ENCODE measurements at places on chromosomes 7 and 10. TPM values are rescaled to one million over a fixed set of nuclear protein-coding genes. Genes with fewer than 3 reads are reported as not detected.

DNA sequence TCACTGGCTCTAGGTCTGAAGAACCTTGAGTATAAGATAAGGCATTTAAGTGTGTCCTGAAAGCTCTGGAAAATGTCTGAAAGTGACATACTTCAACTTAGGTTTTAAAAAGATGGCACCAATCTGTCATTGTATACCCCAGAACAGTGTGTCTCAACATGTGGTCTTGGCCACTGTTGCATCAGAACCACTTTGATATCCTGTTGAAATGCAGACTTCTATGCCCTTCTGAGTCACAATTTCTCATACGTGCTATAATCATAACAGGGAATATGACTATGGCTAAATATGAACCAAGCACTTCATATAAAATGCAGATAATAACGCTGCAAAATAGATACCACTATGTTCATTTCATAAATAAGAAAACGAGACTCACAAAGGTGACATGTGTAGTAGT, 38.0 kb upstream of the GPAM start:
- ATAC-seq: no peak

DNA sequence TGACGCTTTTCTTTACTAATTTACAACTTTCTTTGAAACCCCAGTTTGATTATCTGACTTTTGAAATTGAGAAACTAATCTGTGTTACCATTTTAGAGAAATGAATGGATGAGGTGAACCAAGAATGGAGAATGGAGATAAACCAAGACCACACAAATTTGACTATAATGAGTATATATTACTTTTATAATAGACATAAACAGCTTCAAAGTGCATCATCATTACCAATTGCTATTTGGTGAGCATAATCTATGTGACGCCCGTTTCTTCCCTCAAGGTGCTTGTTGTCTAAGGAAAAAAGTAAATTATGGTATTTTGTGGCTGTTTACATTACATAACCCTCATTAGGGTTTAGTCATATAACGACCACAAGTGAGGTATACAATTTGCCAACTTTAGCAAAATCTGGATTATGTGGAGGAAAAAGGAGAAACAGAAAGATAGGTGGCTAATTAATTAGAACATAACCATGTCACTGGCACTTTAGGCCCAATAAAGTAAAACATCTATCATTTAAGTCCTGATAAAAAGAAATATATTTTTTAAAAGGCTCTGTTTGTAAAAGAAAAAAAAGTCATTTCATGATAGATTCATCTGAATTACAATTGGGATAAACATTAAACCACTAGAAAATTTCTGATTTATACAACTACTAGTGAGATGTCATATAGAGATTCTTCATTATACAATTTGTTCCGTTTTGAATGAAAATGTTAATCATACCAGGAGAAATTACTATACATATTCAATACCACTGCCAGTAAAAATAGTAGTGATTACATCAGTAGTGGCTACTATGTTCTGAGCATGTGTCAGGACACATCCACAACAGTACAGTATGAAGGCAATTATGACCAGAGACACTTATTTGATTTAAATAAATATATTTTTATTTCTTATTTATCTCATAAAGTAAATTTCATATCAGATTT, 118.2 kb upstream of the FAM133B start:
- ATAC-seq: no peak

GRCh38 chr10:88159127-88159829, 295.9 kb downstream of the PTEN start:
- ATAC-seq: no peak

DNA sequence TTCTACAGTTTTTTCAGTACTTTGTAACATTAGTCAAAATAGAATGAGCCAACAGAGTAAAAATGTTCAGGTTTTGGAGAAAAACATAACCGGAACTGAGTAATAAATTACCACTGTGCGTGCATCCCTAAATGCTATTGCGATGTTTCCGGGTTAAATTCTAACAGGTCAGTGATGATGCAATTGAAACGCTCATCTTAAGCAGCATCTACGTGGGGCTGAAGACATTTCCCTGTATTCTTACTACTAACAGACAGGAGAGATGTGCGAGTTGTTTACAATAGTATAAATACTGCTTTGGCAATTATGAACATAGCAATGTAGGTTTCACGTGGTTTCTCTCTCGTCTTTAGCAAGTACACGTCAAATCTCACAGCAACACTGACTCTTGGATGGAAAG, 149.4 kb downstream of the USP6NL start:
- ATAC-seq: no peak

DNA sequence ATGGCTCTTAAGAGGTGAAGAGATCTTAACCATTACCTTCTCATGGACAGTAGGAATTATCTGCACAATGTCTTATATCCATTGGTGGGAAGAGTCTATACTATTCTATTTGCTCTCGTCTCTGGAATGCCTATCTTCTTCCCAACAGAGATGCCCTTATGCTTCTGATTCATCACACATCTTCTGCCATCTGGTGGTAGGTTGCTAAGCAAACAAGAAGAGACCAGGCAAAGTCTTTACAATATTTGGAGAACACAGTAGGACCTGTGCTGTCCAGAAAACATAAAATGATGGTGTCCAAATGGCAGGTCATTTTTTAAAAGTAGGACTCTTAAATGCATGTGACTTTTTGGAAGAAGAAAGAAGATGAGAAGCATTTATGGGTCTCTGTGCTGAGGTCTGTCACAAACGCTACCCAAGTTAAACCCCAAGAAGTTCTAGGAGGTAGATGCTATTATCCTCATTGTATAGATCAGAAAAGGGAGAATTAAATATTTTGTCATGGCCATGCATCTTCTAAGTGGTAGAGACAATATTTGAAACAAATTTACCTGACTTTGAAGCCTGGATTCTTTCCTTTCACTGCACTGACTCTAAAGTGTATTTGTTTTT, 67.8 kb upstream of the NXPH1 start:
- no peak for ATAC-seq

DNA sequence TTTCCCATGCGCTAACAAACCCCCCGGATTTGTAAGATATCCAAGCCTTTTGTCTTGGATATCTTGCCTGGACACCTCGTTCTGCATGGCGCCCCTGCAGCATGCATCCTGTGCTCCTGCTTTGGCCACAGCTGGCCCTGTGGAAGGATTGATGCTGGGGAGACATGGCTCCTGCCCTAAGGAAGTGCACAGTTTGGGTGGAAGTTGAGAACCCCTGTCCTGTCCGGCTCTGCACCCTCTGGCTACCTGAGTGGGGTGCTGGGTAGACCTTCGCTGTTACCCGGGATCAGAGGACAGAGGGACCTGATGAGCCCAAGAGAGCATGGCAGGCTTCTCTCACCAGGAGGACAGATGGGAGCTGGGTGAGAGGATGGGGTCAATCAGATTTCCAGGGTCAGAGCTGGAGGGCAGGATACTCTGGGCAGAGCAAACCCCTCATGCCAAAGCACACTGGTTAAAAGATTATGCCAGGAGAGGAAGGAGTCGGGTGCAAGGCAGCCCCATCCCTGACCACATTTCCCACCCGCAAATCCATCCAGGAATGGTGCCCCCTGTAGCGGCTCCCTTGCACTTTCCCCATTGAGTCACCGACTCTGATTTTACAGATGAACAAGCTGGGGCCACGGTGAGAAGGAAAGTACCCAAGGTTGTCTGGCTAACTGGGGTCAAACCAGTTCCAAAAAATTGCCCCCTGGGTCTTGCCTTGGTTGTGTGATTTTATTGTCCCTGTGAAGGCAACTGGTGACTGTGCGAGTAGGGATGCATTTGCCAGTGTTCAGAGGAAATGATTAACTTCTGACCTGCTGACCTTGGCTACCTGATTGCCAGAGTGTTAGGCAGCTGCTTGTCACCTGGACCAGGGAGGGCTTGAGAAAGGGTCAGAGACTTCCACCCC, 290.1 kb upstream of the ZMIZ1 start:
- ATAC-seq: no peak

Gene UPK3B
- total RNA-seq: 9.6 TPM

Gene SFRP4
- total RNA-seq: not detected

Gene LRRC61
- 9.6 TPM for total RNA-seq

Gene CD36
- total RNA-seq: 4.2 TPM

GRCh38 chr7:142319970-142320369, 62.1 kb upstream of the PRSS58 start:
- peak; percentile 13 for ATAC-seq

DNA sequence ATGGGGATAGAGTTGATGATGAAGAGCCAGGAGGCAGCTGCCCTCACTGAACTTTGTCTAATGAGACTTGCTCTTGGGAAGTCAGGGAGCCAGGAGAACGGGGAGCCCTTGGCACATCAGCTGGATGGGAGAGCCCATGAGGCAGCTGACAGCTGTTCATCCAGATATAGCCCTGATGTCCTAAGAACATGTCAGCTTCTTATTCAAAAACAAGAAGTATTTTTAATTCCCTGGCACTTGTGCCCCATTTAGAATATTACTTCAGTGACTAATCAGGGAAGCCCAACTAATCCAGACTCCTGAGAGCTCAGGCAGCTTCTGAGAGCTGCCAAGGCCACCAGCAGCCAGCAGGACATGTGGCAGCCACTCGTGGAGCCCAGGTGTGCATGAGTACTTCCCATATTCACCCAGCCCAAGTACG, 363.4 kb downstream of the GRID1 start:
- ATAC-seq: no peak

Gene SLC16A12
- total RNA-seq: 0.08 TPM

GRCh38 chr7:18638594-18639452, 143.3 kb downstream of the HDAC9 start:
- no peak for ATAC-seq

GRCh38 chr10:83701799-83702198, 437.5 kb upstream of the GHITM start:
- ATAC-seq: no peak

DNA sequence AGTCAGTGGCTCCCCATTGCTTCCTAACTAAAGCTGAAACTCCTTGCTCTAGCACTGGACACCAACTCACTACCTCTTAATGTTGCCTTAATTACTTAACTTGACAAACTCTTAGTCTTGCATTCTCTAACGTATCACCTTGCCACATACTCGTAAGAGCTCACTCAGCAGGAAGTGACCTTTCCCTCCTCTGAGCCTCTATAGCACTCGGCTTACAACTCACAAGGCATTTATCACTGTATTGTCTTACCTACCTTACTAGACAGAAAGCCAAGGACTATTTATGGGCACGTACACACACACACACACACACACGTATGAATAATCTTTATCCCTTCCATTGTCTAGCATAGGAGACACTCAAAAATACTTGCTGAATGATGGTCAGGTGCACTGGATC, 21.2 kb downstream of the CEP41 start:
- peak; percentile 96 for ATAC-seq

Gene ZNF680
- total RNA-seq: 4.9 TPM

- peak; percentile 59 for ATAC-seq
These were observed at the start of gene HOXA13 for GRCh38 chr7:27199849-27200760. Gene HOXA13 (minus strand): TSS chr7:27200091. CDS start chr7:27200077, 14 bp downstream.

GRCh38 chr10:108290823-108291222, 1126.3 kb upstream of the SORCS1 start:
- no peak for ATAC-seq

GRCh38 chr10:91340613-91341362, 69.4 kb upstream of the HECTD2 start:
- peak; percentile 90 for ATAC-seq

DNA sequence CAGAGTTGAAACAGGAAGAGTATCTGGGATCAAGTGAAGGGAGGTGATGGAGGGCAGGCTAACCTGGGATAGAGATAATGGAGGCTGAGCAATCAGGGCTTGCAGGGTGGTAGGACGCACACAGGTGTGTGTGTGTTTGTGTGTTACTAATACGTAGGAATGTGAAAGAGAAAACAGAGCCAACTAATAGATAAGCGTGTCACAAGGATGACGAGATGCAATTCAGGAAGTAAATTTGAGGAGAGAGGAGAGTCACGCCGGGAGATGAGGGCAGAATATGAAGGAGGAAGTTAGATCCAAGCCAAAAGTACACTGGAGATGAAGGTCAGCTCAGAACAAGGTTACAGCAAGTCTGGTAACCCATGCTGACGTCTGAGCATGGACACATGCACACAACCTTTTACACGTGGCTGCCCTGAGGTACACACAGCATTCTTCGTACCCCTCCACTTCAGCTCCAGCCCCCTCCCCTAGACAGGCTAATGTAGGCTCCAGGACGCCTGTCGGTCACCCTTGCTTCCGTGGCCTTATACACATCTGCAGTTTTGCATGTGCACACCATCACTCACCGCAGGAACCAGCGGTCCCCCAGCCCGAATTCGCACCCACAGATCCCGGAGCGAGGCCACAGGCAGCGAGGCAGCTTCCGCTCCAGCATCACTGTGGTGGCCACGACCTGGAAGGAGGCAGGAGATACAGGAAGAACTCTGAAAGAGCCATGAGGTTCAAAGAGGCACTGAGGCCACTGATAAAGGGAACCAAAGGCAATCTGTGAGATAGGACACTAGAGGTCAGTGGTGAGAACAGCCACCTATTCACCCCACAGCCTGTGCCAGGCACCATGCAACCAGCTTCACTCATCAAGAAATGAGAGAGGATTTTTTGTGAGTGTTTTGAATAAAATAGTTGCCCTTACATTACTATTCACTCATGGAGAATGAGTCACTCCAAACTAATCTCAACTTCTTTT, 23.7 kb upstream of the TRPV6 start:
- ATAC-seq: peak; percentile 64

Gene ARMH3
- total RNA-seq: 21.7 TPM

Gene HOXA3
- total RNA-seq: 5.4 TPM

- ATAC-seq: peak; percentile 42
These were observed 8.6 kb downstream of the WNT16 start for GRCh38 chr7:121337398-121337797.

Gene EEPD1
- total RNA-seq: 2.9 TPM

Gene DNAH11
- 1.1 TPM for total RNA-seq

Gene CDH23
- total RNA-seq: 1.3 TPM

DNA sequence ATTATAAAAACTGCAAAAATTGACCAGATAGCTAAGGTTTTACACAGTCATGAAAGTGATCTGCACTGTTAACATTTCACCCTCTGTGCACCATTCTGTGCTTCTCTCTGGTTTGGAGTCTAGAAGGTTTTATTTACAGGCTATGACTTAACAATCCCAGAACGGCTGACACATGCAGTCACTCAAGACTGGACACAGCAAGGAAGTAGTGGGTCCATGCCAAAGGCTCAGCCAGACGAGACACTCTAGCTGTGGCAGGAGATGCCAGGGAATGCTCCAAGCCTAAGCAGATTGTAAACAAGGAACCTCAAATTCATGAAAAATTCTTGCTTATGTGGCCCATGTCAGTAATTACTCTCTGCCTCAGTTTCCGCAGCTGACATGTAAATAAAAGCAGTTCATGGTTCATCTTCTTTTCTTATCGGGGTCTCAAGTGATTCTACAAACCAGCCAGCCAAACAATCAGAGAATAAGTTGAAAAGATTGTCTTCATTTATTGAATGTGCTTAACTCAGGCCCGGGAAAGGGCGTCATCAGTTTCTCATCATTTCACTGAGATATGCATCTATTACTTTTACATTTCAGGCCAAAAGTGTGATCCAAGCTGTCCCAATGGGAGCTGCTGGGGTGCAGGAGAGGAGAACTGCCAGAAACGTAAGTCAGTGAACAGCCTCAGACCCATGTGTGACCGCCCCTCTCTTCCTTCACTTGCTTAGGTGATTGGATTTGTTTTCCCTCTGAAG, 132.1 kb downstream of the EGFR start:
- no peak for ATAC-seq

- ATAC-seq: no peak
These were observed 161.7 kb upstream of the TPK1 start for GRCh38 chr7:144997512-144997911.

All from esophagus mucosa (tissue), 1 donor.